ENCODE measurements at places on chromosomes 13 and 19.
A peak's percentile ranks its signal among the peaks of the same experiment; 100 is the strongest.

DNA sequence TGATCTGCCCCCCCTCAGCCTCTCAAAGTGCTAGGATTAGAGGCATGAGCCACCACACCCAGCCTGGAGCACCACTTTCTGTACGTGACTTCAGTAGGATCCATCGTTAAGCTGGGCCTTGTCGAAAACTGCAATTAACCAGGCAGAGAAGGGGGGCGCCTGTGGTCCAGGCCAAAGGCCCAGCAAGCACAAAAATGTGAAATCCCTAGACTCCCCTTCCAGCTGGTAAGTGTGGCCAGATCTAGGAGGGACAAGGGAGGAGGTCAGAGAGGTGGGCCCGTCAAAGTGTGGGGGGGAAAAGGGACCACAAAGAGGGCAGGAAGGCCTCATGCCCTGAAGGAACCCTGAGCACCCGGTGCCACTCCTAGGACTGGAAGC is 13.8 kb downstream of the DDX39A start:
- no peak for DNase-seq

DNA sequence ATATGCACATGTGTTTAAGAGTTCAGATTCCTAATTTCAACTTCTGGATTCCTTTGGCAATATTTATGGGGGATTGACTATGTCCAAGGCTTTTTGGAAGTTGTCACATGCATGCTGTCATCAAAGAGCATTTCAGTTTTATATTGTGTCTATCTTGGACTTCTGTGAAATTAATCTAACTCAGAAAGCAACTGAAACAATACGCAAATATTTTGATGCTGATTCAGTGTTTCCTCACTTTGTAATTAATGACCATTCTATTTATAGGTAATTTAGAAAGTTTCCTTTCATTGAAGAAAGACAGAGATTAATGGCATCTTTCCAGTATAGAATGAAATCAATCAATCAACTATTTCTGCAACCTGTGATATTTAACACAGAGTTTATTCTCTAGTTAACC is 550.1 kb downstream of the PCDH9 start:
- peak; percentile 56 for DNase-seq

DNA sequence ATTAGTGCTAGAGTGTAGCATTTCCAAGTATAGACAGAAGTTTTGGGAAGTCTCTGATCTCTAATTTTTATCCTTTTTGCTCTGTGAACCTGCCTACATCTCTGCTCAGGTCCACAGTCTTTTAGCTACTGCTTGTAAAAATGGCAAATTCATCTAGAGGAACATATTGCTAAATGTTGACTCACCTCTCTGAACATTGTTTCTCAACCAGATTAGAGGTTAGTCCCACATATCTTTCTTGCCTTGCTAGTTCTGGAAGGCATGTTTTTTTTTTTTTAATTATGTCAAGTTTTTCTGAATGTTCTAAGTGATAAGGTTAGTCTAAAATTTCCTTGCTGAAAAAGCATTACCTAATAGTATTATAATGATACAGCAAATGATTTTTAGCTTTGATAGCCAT is 2889.6 kb upstream of the PCDH20 start:
- no peak for DNase-seq

- no peak for DNase-seq
These were observed 7.5 kb upstream of the PDCD5 start for GRCh38 chr19:32573492-32573794.

DNA sequence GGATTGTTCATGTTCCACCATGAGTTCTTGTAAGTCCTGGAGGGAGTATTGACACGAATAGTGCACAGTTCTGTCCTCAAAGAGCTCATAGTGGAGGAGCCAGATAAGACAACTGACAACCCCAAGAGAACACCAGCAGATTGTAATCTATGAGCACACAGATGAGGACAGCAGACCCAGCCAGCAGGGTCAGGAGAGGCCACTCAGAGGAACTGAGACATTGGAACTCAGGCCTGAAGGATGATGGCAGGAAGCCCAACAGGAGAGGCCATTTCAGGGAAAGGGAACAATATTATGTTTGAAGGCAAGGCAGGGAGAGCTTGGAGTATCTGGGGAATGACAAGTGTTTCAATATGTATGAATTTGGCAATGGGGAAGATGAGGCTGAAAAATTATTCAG is 63.7 kb upstream of the IPO5 start:
- DNase-seq, result no peak

- DNase-seq, result no peak
These were observed 123.4 kb upstream of the MCF2L start for GRCh38 chr13:112845511-112846144.
